ENCODE measurements at places on chromosomes 1 and 21. TPM values are rescaled to one million over a fixed set of nuclear protein-coding genes. Genes with fewer than 3 reads are reported as not detected.

Gene LCK
- polyA plus RNA-seq, result not detected

GRCh38 chr21:30200000-30200399, 15.9 kb downstream of the CLDN8 start:
- DNase-seq, result no peak

- no peak for DNase-seq
Measured at GRCh38 chr1:41394369-41394744, 33.1 kb downstream of the FOXO6 start.

Gene TTC22
- not detected for polyA plus RNA-seq

DNA sequence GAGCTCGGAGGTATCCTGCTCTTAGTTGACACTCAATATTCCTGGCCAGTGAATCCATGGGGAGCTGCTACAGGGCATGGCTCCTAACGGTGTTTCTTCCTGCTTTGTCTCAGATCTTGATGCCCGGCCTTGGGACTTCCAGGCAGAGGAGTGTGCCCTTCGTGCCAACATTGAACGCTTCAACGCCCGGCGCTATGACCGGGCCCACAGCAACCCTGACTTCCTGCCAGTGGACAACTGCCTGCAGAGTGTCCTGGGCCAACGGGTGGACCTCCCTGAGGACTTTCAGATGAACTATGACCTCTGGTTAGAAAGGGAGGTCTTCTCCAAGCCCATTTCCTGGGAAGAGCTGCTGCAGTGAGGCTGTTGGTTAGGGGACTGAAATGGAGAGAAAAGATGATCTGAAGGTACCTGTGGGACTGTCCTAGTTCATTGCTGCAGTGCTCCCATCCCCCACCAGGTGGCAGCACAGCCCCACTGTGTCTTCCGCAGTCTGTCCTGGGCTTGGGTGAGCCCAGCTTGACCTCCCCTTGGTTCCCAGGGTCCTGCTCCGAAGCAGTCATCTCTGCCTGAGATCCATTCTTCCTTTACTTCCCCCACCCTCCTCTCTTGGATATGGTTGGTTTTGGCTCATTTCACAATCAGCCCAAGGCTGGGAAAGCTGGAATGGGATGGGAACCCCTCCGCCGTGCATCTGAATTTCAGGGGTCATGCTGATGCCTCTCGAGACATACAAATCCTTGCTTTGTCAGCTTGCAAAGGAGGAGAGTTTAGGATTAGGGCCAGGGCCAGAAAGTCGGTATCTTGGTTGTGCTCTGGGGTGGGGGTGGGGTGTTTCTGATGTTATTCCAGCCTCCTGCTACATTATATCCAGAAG, 16.7 kb downstream of the ALX3 start:
- DNase-seq, result peak; percentile 40

Gene F13B
- polyA plus RNA-seq, result 0.33 TPM

Measured in A549 (cell line).